ENCODE measurements at places on chromosomes 1 and 21.

GRCh38 chr1:154657556-154657955 is 49.6 kb upstream of the ADAR start:
- no peak for DNase-seq

DNA sequence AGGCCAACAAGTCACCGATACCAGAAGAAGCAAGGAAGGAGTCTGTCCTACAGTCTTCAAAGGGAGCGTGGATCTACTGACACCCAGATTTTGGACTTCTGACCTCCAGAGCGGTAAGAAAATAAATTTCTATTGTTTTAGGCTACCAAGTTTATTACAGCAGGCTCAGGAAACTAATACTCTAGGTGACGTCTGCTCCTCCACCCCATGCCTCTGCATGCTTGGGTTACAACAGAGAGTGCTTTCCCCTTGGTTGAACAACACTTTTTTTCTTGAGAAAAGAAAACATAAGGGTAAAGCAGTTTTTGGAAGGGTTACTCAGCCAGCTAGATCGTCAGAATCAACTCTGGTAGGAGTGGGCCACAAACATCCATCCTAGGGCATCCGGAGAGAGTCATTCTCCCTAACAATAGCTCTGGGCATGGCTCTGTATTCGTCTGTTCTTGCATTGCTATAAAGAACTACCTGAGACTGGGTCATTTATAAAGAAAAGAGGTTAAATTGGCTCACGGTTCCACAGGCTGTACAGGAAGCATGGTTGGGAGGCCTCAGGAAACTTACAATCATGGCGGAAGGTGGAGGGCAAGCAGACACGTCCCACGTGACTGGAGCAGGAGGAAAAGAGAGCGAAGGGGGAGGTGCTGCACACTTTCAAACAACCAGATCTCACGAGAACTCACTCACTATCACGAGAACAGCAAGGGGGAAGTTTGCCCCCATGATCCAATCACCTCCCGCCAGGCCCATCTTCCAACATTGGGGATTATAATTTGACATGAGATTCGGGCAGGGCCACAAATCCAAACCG is 22.2 kb upstream of the DNAJC11 start:
- DNase-seq = no peak

- DNase-seq = no peak
These were observed 262.9 kb downstream of the PTPRU start for GRCh38 chr1:29499104-29499650.

DNA sequence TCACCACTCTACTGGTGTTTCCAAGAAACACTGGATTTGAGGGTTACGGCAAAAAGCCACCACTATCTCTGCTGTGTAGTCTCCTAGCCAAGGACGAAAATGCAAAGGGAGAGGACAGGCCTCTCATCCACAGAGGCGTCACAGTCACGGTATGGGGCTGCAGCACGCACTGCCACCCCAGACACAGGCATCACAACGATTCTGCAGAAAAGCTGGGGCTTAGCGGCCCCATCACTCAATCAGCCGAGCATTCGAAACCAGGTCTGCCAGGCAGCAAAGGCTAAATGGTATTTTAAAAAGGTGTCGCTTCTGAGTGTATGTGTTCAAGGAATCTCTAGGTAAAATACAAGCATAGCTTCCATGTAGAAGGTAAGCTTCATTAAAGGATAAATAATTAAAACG is 1.4 kb downstream of the RIPK4 start:
- no peak for DNase-seq

DNA sequence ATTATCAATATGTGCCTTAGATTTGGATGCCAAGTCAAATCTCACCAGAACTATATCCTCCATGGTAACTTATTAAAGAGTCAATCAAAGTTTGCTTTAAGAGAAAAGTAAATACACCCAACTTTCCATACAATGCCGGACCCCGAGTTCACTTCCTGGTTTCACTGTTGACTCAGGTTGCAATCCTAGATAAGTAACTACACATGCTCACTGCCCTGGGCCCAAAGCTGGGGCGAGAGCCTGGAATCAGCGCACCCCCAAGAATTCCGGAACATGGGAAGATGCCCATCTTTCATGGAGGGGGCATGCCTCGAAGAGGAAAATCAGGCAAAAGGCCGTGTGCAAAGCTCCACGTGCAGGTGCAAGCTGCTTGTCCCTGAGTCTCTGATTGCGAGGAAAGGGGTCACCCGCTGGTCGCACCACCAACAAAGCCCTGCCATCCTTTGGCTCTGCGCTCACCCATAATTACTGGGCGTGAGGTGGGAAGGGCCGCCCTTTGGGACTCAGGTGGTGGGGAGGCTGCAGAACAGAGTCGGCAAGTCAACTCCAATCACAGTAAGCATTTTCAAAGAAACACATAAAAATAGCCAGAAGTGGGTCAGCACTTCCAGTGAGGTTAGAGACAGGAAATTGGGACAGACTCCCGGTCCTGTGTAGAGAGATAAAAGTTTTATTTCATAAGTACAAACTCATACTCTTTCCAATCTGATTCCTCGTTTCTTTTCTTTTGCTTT is 167.7 kb downstream of the TOMM20 start:
- no peak for DNase-seq

GRCh38 chr1:154751690-154752089 is 118.4 kb downstream of the KCNN3 start:
- DNase-seq = no peak

DNA sequence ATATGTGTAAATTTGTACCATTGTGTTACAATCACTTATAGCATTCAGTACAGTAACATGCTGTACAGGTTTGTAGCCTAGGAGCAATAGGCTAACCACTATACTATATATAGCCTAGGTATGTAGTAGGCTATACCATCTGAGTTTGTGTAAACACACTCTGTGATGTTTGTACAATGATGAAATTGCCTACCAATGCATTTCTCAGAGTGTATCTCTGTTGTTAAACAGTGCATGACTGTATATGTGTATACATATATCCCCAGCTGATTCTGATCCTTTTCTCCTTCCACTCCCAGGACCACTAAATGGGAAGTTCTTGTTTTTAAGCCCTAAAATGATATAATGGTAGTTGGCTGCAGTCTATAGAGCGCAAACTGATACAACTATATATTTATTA is 7.8 kb downstream of the GNPAT start:
- no peak for DNase-seq

- no peak for DNase-seq
These were observed 136.5 kb upstream of the POU3F1 start for GRCh38 chr1:38183096-38183495.

- no peak for DNase-seq
These were observed 375.4 kb downstream of the COL11A1 start for GRCh38 chr1:102732927-102733326.

DNA sequence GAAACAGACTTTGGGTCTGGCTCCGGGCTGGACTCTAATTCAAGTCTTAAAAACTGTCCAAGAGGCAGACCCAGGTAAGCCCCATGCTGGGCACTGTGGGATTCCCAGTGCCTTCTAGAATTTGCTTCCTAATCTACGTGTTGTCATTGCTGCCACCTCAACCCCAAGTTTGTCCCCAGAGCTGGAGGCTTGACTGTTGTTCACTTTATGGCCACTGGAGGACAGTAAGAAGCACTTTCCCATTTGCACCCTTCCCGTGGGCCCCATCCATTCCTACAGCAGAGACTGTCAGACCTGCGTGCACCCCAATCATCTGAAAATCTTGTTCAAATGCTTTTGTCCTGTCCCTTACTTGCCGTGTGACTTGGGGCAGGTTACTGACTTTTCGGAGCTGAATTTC is 29.4 kb upstream of the VASH2 start:
- DNase-seq = no peak

- no peak for DNase-seq
These were observed 5.5 kb downstream of the RAB29 start for GRCh38 chr1:205769641-205770365.

DNA sequence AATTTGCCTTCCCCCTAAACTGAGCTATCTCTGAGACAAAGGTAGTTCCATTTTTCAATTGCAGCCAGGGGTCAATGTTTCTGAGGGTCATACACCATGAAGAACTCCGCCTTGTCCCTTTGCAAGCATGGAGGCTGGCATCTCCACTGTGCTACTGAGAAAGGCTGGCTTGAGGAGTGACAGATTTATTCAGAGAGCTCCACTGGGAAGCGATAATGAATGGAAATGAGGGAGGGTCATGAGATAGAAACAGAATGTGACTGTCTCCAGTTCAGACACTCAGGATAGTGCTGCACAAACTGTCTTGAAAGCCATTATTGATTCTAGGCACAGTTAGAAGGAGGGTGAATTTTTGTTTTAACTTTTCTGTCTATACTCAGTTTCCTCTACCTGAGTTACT is 197.5 kb downstream of the ZNF326 start:
- no peak for DNase-seq

All from stimulated activated CD4-positive, alpha-beta T cell treated with anti-CD3 and anti-CD28 coated beads, Interleukin-1b, Interleukin-23, amount 100 ng/mL, for 1 hour (primary cell).